AG08395 (cell line): ENCODE measurements at places on chromosomes 2 and 18.

- peak; percentile 17 for DNase-seq
Observed at GRCh38 chr18:69758458-69758857, 189.2 kb downstream of the CD226 start.

- DNase-seq: no peak
Observed at GRCh38 chr2:225399504-225399903, at the start of gene NYAP2. NYAP2 (plus strand) TSS chr2:225399710; CDS start chr2:225408881, 9,171 bp downstream.

DNA sequence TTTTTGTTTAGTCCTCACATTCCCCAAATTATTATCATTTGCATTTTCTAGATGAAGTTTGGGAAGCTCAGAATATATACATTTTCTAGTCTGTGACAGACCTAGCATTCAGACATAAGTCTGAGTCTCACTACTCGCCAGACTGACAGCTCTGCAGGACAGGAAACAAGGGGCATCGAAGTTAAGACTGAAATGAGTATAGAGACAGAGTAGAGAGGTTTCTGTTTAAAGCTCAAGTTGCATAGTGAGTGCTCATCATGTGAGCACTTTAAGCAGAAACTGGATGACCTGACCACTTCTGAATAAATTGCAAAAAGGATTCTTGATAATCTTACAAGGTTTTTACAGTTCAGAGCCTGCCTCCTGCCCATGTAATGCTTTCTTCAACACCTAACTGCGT lies 1.1 kb downstream of the HADHB start:
- DNase-seq: no peak

GRCh38 chr18:58276789-58277739 lies 233.0 kb downstream of the NEDD4L start:
- no peak for DNase-seq

DNA sequence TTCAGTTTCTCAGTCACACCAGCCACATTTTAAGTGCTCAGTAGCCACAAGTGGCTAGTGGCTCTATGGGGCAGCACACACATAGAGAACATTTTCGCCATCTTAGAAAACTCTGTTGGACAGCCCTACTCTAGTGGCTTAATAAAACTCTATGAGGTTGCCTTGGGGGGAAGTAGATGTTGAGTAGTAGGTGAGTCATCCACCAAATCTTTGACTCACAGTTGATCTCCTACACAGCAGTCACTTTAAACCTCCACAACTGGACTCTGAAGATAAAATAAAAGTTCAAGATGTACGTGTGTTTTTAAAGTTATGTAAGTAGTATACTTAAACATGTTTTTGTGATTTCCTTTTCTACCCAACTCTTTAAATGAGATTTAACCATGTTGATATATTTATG lies 379.0 kb downstream of the SETBP1 start:
- peak; percentile 68 for DNase-seq

DNA sequence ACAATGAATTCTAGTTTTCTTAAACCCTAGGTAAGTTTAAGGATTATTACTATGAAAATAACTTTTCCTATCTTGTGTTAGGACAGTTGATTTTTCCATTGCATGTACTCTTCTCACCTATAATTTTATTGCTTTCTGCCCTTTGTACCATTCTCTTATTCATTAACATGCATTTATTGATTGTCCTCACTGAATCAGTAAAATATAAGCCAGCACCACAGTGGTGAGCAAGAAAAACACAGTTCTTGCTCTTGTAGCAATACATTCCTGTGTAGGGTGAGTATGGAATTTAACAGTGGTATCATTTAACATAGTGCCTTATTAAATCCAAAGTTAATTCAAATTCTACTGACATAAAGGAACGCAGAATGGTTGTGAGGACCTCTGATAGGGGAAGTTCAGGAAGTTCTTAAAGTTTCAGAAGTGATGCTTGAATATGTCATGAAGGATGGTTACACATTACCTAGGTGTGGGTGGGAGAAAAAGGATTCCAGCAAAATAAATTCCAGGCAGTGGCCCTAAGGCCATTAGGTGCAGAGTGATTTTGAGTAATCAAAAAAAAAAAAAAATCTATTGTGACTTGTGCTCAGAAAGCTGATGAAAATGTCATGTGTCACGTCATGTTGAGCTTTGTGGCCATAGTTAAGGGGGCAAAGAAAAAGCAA lies 104.7 kb upstream of the DSEL start:
- DNase-seq: no peak

DNA sequence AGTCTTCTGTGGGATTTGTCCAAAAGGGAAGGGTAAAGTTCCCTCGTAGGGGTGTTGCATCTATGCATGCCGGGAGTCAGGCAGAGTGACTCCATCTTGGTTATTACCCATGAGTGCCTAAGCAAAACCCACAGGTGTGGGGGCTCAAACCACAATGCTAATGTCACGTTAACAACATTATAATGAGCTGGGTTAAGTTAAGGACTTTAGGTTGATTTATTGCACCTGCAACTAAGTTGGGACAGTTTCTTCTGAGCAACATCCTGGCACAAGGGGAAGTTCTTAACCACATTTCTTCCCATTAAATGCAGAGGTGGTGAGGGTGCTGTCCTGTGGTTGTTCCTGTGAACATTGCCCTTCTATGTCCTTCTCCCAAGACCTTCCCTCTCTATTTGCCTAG lies 1596.8 kb upstream of the SLC39A10 start:
- no peak for DNase-seq

GRCh38 chr18:74901362-74902146 lies 303.9 kb downstream of the ZNF407 start:
- no peak for DNase-seq
